Suprapubic skin (tissue), 4 donors: ENCODE measurements at places on chromosomes 16 and 17.

GRCh38 chr17:7042501-7043181 lies 1.3 kb downstream of the SLC16A11 start:
- DNase-seq, result no peak

GRCh38 chr17:61491981-61492380 lies 39.8 kb downstream of the TBX4 start:
- DNase-seq, result no peak

GRCh38 chr16:57590654-57591085 lies 37.8 kb upstream of the ADGRG1 start:
- no peak for DNase-seq

DNA sequence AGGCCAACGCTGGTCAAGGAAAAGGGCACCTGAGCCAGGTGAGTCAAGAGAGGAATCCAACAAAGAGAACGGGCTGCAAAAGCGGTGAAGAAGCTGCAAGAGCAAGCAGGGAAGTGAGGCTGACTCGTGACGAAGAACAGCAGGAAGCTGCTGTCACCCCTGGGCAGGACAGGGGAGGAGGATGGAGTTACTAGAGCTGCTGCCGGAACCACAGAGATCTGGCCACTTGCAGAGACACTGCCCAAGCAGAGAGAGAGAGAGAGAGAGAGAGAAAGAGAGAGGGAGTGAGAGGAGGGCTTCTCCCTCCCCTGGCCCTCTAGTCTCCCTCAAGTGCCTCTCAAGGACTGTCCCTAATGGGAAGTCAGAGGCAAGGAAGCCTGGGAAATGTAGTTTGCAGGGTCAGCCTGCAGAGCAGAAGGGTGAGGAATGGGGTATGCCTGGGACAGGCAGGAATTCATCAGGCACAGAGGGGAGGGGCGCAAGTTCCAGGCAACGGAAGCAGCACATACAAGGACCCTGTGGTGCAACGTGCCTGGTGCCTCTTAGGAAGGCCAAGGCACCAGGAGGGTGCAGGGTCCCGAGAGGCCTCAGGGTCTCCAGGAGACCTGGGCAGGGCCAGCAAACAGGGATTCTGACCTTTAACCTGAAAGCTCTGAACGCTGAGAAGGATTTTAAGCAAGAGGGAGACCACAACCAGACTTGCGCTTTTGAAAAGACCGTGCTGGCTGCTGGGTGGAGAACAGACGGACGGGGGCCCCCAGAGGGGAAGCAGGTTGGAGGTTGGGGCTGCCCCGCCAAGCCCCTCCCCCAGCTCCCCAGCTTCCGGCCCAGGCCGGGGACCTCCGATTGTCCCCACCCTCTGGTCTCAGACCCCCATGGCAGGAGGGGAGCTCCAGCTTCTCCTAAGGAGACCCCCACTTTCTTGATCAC lies 45.8 kb upstream of the CIBAR2 start:
- no peak for DNase-seq

DNA sequence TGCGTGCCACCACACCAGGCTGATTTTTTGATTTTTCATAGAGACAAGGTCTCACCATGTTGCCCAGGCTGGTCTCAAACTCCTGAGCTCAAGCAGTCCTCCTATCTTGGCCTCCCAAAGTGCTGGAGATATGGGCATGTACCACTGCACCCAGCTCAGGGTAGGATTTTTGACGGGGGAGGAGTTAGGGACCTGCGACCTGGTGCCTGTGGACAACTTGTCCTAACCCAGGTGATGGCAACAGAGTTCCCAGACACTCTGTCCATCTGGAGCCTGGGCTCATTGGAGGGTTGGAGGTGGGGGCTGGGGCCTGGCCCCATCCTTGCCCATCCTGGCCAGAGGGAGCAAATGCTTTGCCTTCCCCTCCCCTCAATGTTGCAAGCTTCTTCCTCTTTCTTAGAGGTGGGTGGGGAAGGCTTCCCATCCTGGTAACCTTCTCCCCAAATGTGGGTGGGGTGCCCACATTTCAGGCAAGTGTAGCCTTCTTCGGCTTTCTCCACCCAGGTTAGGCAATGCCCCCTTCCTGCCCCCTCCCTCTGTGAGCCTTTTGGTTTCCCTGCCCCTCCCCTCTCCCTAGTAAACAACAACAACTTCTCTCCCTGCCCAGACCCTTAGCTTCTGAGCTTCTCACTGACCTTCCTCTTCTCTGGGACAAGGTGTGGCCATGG lies 24.9 kb downstream of the RARA start:
- DNase-seq, result no peak

- DNase-seq, result no peak
Measured at GRCh38 chr17:60641810-60642220, 35.8 kb upstream of the BCAS3 start.

- no peak for DNase-seq
Measured at GRCh38 chr17:78759203-78759968, 22.7 kb downstream of the CYTH1 start.

DNA sequence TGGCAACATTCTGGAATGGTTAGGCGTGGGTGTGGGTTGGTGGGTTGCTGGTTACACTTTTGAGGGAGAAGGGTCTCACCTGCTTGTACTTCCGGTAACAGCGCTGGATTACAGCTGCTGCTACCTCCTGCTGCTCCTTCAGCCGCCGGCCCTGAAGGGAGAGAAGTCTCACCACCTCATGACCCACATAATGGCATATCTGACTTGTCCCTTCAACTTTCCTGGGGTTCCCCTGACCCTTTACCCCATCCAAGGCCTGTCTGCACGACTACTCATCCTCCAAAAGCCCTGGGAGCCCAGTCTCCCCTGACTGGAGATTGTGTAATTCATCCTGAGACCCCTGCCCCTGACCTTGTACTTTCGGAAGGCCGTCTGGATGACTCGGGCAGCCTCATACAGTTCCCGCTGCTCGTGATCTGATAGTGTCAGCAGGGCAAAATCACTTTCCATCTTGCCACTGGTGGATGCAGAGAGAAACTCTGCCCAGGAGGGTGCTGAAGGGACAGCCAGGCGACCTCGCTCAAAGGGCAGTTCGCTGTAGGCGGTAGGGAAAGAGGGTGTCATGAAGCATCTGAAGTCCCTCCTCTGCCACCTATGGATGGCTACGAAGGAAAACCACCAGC lies 2.0 kb upstream of the SPAG7 start:
- no peak for DNase-seq

DNA sequence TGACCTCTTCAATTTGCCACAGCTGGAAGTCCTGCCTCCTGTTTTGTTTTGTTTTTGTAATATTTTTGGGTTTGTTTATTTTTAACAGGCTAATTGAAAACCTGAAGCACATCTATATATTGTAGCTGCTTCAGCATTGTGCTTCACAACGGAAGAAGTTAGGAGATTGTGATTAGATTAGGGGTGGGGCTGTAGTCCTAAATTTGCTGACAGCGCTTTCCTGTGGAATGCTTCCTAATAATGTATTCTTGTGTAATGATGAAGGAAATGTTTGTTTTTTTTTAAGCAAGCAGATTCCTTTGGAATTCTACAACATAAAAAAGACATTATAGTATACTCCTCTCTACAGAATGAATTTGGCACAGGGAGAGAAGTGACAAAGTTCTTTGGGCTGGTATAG lies 70.1 kb downstream of the NLK start:
- DNase-seq, result no peak

DNA sequence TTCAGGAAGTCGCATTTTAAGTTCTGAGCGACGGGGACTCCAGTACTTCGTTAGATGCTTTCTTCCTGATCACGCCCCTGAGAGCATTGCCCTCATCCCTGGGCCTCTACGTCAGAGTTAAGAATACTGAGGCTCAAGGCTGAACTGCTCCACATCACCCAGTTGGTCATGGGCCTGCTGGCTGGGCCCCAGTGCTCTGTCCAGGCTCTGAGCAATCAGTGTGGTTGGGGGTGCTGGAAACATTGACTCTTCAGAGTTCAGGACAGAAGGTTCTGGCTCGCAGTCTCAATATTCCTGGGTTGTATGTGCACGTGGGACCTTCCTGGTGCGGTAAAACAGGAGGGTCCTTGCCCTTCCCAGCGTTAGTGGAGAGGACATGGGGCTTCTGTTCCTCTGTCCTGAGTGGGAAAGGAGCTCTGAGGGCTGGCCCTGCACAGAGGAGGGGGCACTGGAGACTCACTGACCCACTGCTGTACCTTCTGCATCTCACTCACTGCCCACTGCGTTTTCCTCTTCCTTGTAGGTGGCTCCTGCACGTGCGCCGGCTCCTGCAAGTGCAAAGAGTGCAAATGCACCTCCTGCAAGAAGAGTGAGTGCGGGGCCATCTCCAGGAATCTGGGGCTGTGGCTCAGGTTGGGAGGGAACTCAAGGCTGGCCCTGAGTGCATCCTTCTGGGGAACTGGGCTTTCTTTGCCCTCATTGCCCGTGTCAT lies 518 bp downstream of the MT1E start:
- DNase-seq, result no peak

DNA sequence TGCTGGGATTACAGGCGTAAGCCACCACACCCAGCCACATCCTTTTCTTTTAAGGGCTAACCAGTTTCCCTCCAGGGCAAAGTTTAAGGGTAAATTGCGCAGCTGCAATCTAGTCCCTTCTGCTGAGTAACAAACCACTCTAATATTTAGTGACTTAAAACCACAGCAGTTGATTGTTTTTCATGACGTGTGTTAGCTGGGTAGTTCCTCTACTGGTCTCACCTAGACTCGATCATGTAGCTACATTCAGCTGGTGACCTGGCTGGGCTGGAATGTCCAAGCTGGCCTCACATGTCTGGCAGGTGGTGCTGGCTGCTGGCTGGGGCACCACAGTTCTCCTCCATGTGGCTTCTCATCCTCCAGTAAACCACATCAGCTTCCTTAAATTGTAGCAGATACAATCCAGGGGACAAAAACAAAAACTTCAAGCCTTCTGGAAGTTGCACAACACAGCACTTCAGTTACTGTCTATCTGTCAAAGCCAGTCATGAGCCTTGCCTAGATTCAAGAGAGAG lies 75.5 kb downstream of the GPRC5B start:
- DNase-seq, result no peak

DNA sequence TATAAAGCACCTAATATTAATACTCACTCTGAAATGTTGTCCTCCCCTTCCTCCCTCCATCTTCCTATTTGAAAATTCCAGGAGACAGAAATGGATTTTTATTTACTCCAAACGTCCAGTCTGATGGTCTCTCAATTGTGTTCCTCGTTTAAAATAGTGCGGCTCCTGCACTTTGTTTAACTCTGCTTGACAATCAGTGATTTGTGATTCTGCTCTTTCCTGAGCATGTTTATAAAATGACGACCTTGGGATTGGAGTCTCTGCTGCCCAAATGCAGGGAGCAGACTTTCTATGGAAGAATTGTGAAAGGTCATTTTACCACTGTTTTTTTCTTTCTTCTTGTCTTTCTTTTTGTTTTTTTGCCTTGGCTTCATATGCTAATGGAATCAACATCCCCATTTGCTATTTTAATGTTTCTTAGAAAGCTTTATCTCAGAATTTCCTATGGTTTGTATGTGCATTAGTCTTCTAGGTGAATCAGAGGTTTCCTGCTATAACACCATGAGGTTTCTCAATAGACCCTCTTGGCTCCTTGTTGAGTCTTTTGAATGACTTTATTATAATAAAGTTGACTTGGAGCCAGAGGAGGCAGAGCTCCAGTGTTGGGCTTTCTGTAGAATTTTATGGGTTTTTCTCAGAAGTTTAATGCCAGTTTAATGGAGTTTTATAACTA lies 376.5 kb downstream of the CDH11 start:
- no peak for DNase-seq

GRCh38 chr16:69306031-69306430 lies 5.1 kb upstream of the VPS4A start:
- no peak for DNase-seq

- DNase-seq, result no peak
Measured at GRCh38 chr16:85470873-85471272, 142.2 kb upstream of the GSE1 start.

- DNase-seq, result no peak
Measured at GRCh38 chr17:58783380-58783779, 27.7 kb downstream of the PPM1E start.

DNA sequence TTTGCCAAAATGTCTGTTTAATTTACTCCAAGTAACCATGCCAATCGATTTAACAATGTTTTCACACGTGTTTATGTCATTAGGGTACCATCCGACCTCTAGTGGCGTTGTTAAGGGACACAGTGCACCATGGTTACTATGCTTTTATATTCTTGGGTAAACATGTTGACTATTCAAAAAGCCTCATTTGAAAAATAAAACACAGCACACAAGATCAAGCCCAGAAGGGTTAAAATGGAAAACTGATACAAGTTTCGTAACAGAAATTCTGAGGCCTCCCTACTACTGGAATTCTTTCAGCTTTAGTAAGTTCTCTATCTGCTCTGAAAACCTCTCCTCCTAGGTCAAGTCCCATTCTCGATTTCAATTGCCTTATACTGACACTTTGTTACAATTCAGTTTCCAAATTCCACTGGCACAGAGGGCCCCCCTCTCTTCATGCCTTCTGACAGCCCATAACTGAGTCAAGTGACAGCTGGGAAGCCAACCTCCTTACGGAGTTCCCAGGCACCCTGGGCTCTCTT lies 2.1 kb downstream of the CFAP20 start:
- DNase-seq, result no peak

- no peak for DNase-seq
Measured at GRCh38 chr16:3465911-3466584, 22.6 kb downstream of the NAA60 start.

DNA sequence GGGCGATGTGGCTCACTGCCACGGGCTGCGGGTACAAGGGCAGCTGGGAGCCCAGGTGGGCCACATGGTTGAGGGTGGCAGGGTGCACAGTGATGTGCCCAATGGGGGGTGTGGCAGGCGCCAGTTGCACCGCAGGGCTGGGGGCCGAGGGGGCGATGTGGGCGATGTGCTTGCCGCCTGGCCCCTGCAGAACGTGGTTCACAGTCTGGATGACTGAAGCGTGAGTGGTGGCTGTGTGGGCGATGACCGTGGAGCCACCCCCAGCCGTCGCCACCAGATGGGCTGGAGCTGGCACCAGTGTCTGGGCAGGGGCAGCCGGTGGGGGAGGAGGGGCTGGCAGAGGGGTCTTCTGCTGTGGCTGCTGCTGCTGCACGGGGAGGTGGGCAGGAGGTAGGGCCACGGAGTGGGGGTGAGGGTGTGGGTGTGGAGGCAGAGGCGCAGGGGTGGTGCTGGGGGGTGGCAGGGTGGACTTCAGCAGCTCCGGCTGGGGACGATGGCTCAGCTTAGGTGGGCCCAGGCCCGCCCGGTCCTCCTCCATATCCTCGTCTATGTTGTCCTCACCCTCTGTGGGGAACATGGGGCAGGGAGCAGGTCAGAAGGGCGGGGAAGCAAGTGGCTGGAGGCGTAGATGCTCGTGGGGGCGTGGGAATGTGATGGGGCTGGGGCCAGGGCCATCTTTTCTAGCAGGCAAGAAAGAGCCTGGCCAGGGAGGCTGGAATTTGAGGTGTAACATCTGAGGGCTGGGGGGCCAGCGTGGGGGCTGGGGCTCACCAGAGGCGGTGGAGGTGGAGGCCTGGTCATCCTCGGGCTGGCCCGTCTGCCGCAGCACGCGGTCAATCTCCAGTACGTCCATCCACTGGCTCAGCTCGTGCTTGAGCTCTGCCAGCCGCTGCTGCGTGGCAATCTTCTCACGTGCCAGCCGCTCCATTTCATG lies 13.5 kb downstream of the MNT start:
- no peak for DNase-seq
